ENCODE measurements at places on chromosomes 3 and 15.
A peak's percentile ranks its signal among the peaks of the same experiment; 100 is the strongest.

DNA sequence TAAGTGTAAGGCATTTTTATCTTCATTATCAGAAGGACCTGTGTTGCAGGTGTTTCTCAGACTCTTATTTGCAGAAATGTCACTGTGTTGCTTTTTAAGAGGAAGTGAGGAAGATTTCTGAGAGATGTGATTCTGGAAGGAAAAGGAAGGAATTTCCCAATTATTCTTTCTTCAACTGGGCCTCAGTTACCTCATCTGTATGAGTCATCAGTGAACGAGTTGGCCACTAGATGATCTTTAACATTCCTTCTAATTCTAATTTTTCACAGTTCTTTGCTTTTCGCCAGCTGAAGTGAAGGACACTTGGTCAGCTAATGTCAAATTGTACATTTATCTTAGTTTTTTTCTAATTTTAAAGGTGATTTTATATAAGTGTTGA is 28.9 kb downstream of the CLEC3B start:
- DNase-seq, result no peak

- DNase-seq, result no peak
Measured at GRCh38 chr15:97502038-97502437, 458.5 kb upstream of the ARRDC4 start.

- peak; percentile 8 for DNase-seq
Measured at GRCh38 chr3:165185707-165186327, 10.4 kb downstream of the SLITRK3 start.

GRCh38 chr3:102727340-102727739 is 292.5 kb downstream of the ZPLD1 start:
- DNase-seq, result no peak

GRCh38 chr3:76107935-76108570 is 322.7 kb upstream of the ZNF717 start:
- no peak for DNase-seq

GRCh38 chr3:10459954-10460754 is 45.2 kb downstream of the ATP2B2 start:
- peak; percentile 28 for DNase-seq

- no peak for DNase-seq
Measured at GRCh38 chr3:126070146-126070545, 13.8 kb downstream of the SLC41A3 start.

- no peak for DNase-seq
Measured at GRCh38 chr3:59559721-59560435, 510.1 kb upstream of the CFAP20DC start.

- no peak for DNase-seq
Measured at GRCh38 chr3:19595884-19596283, 338.1 kb downstream of the EFHB start.

DNA sequence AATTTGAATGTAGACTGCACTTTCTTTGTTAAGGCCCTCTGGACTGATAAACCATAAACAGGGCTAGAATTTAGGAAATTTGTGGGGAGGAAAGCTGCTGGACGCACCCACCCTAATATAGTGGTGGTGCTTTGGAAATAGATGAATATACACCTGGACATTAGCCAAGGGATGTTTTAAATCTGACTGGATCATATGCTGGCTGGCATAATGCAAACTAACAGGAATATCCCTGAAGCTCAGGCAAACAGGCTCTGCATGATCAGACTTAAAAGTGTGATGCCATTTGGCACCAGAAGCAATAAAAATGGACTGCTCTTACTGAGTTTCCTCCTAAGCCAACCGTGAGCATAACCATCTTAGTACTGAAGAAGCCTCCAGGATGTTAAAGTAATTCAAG is 465.8 kb upstream of the ROBO1 start:
- DNase-seq, result no peak

- DNase-seq, result no peak
Measured at GRCh38 chr3:10771486-10772270, 44.4 kb upstream of the SLC6A11 start.

GRCh38 chr3:4776980-4777581 is 202.2 kb upstream of the BHLHE40 start:
- peak; percentile 54 for DNase-seq

- DNase-seq, result no peak
Measured at GRCh38 chr3:182491577-182491976, 301.7 kb upstream of the ATP11B start.

- no peak for DNase-seq
Measured at GRCh38 chr15:76184650-76185035, 124.9 kb downstream of the TMEM266 start.

- no peak for DNase-seq
Measured at GRCh38 chr3:53104762-53105161, 25.5 kb downstream of the RFT1 start.

DNA sequence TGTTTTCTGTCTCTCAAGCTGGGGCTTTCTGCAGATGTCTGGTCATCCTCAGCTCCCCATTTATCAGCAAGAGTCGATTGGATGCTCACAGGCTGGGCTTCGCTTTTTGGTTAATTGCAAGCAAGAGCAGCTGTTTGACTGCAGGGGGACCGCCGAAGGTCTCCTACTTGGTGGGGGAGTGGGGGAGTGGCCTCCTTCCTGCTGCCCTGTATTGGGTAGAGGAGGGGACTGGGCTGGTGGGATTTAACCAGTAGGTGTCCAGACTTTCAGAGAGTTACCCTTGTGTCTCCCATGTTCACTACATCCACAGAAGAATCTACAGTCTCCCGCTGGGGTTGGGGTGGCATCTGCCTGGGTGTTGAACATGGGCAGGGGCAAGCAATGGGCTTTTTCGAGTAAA is 78.7 kb downstream of the PLXNA1 start:
- DNase-seq, result no peak

GRCh38 chr3:139935016-139935865 is at the start of gene CLSTN2:
Gene CLSTN2 (plus strand): TSS chr3:139935185.
- DNase-seq, result peak; percentile 11

GRCh38 chr3:30476368-30477084 is 129.9 kb upstream of the TGFBR2 start:
- DNase-seq, result no peak

GRCh38 chr15:65268411-65268810 is 18.3 kb downstream of the PARP16 start:
- no peak for DNase-seq

- DNase-seq, result no peak
Measured at GRCh38 chr3:13176445-13176844, 103.2 kb upstream of the IQSEC1 start.

- DNase-seq, result no peak
Measured at GRCh38 chr3:105427332-105427731, 60.6 kb downstream of the ALCAM start.

- no peak for DNase-seq
Measured at GRCh38 chr15:65558336-65558735, 28.1 kb downstream of the HACD3 start.

DNA sequence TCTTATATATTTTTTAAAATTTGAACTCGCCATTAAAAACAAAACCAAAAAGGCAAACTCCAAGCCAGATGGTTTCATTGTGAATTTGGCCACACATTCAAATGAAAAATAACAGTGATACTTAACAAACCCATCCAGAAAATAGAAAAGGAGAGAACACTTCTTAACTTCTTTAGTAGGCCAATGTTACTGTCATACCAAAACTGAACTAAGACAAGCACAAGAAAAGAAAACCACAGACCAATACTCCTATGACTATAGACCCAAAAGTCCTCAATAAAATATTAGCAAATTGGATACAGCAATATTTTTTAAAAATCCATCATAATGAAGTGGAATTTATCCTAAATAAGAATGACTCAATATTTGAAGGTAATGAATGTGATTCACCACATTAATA is 73.5 kb upstream of the ALDH1A3 start:
- DNase-seq, result no peak

- no peak for DNase-seq
Measured at GRCh38 chr3:123757281-123757940, 126.7 kb downstream of the MYLK start.

- DNase-seq, result no peak
Measured at GRCh38 chr15:49900903-49901235, 218.2 kb downstream of the ATP8B4 start.

DNA sequence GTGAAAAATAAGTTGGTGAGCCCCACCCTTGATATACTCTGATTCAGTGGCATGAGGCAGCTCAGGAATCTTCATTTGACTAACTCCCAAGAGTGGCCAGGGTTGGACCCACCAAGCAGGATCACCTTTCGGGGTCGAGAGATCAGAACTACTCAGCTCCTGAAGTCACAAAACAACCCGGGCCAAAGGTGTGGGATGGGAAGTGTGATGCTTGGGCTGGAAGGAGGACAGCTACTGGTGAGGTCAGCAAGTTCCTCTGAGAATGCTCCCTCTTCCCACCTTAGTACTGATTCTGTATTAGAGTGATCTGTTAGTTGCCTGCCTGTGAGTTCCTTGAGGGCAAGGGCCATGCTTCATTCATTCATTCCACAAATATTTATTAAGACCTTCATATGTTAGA is 15.1 kb downstream of the ESYT3 start:
- DNase-seq, result no peak

DNA sequence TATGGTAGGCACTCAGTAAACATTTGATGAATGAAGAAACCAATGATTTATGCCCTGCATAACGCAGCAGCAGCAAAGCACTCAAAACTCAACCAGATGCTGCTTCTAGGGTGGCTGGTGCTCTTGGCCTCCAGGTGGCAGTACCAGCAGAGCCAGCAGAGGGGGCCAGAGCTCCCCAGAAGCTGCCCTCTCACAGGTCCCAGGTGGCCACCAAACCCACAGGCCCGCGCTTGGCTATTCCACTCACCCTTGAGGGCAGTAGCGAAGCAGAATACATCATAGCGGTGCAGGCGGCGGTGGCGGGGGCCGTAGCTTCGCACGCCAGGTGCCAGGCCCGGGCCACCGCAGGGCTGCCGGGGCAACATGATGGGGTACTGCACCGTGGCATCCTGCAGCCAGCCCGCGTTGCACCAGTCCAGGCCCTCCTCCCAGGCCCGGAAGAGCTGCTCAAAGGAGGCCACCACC is 16.6 kb downstream of the HAPLN3 start:
- peak; percentile 39 for DNase-seq

GRCh38 chr3:106130384-106131198 is 261.8 kb upstream of the CBLB start:
- no peak for DNase-seq

DNA sequence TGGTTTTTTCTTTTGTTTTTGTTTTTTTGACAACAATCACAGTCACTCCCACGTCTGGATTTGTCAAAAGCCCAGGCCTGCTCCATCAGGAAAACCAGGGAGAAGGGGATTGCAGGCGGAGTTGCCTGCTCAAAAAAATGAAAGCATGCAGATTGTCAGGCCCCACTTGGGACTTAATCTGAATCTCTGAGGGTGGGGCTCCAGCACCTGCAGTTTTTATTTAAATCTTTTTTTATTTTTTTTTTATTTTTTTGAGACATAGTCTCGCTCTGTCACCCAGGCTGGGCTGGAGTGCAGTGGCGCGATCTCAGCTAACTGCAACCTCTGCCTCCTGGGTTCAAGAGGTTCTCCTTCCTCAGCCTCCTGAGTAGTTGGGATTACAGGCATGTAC is 140.9 kb downstream of the FOXP1 start:
- no peak for DNase-seq

DNA sequence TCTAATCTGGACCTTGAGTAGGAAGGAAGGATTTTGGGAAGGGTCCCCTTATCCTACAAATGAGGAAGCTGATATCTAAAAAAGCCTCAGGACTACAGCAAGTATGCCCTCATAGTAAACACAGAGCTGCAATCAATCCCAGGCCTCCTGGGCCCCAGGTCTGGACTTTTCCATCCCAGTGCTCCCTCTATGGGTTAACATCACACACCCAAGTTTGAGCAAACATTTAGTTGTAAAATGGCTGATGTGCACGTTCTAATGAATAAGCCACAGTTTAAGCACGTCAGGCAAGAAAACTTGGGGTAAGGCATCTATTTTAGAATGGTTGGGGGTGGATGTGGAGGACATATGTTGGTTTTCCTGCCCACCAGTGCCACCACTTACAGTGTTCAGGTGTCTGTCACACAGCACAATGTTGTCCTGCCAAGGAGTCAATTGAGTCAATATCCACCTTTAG is 44.3 kb upstream of the UBE2E1 start:
- no peak for DNase-seq

DNA sequence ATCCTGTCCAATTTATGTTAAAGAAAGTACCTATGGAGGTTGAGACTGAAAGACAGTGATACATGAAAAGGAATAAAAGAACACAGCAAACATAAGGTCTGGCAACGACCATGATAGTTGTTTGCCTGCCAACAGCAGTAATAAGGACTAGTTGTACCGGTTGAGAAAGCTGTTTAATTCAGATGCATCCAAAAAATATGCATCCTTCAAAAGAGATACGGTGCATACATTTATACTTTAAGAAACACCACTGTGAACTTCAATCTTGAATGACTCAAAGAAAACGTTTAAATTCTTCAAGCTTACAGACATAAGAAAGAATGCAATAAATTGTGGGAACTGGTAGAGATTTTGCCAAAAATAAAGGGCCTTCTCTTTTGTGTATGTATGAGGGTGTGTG is 492.1 kb downstream of the NLGN1 start:
- DNase-seq, result no peak

- no peak for DNase-seq
Measured at GRCh38 chr3:64908251-64908685, 220.5 kb upstream of the ADAMTS9 start.

- no peak for DNase-seq
Measured at GRCh38 chr15:34847598-34847997, 52.2 kb upstream of the ACTC1 start.

DNA sequence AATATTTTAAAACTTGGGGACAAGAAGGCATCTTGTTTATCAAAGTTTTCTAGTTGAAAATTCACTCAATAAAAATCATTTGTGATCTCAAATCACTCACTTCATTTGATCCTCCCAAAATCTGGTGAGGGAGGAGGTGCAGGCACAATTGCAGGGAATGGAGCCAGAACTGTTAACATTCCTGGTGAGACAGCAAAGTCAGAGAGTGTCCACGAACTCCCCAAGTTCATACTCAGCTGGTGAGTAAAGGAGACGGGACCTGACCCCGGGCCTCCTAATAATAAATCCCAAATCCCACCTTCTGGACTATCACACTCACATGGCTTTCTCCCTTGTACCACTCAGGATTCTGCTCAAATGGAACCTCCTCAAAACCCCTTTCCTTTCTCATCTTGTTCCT is 252.3 kb upstream of the LRTM1 start:
- no peak for DNase-seq

DNA sequence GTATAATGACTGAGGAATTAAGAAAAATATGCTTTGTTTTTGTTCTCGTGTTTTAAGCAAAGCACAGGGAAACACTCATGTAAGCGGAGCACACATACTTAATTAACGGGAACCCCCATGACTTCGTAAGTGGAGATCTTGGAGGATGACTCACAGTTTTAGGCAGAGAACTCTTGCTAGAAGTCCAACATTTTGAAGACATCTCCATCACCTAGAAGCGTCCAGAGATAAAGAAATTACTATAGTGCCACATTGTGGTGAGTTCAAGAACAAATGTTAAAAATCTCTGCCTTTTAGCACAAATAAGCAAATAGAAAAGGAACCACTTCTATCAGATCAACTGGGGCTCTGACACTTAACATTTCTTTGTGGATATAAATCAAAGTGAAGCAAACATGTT is 194.1 kb upstream of the ARHGEF26 start:
- peak; percentile 2 for DNase-seq

GRCh38 chr3:33940736-33941135 is 142.3 kb downstream of the PDCD6IP start:
- no peak for DNase-seq

GRCh38 chr3:51397392-51397791 is 6.3 kb downstream of the RBM15B start:
- DNase-seq, result no peak

GRCh38 chr15:60886680-60887079 is 342.4 kb downstream of the RORA start:
- DNase-seq, result no peak

Data from GM18507 (cell line).